ENCODE measurements at places on chromosomes 13 and 19.
A peak's percentile ranks its signal among the peaks of the same experiment; 100 is the strongest.

DNA sequence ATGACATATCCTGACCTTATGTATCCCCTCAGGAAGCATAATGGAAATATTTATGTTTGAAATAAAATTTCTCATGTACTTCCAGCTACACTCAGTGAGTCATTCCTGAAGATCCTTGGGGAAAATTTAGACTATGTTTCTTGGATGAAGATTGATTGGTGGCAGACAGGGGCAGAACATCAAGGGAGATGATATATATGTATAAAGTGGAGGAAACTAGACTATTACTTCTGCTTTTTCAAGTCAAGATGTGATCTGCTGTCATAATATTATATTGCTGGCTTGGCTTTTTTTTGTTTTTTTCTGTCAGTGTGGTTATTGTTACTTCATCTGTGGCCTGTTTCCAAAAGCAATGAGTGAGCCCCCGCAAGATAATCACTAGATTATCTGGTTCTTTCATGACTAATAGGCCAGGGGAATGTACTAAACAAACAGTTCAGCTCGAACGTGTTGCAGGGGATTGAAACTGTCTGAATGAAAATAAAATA lies 87.2 kb upstream of the TNFSF11 start:
- DNase-seq = peak; percentile 55

DNA sequence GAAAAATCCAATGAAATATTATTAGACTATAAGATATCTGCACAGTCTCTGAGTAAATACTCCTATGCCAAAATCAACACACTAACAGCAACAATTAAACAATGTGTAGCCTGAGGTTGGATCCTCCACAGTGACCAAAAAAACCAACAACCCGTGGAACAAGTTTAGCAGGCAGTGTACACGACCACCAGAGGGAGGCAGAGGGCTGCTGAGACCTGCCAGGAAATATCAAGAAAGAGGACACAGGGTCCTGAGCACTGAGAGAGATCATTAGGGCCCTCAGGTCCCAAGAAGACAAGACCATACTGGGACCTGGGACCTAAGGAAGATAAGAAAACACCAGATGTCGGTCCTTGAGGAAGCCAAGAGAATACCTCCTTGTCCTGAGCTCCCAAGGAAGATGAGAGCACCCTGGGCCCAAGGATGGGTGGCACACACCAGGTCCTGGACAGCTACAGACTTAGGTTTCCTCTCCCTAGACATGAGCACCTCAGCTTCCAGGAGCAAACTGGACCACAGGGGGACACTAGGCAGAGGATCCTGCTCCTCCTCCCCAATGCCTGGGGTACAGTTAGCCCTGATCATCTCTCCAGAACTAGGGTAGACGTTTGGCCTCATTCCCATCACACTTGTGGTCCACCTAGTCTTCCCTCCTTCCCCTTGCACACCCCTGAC lies 822 bp upstream of the ZNF274 start:
- DNase-seq = no peak

DNA sequence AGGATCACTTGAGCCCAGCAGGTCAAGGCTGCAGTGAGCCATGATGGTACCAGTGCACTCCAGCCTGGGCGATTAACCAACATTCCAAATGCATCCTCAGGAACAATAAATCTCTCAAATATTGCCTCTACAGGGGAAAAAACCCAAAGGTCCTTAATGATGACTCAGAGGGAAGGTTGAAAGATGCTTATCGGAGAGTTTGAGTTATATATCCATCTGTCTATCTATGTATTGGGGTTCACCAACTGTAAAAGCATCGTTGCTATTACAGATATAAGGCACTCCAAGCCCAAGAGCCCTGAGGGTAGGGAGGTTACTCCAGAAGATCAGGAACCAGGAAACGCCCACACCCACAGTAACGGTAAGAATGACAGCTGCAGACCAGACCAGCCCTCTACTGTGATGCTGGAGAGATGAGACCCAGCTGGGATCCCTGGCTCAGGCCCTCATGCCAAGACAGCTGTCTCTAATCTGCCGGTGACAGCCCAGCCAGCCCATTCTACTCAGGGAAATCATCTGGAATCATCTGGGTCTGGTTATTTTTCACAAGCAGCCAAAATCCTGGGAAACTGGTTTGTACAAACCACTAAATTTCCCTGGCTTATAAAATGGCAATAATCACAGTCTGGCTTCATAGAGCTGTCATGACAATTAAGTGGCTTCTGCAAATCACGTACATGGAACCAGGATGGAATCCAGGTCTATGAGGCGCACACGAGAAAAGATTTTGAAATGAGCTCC lies 23.8 kb downstream of the TEX101 start:
- peak; percentile 90 for DNase-seq

DNA sequence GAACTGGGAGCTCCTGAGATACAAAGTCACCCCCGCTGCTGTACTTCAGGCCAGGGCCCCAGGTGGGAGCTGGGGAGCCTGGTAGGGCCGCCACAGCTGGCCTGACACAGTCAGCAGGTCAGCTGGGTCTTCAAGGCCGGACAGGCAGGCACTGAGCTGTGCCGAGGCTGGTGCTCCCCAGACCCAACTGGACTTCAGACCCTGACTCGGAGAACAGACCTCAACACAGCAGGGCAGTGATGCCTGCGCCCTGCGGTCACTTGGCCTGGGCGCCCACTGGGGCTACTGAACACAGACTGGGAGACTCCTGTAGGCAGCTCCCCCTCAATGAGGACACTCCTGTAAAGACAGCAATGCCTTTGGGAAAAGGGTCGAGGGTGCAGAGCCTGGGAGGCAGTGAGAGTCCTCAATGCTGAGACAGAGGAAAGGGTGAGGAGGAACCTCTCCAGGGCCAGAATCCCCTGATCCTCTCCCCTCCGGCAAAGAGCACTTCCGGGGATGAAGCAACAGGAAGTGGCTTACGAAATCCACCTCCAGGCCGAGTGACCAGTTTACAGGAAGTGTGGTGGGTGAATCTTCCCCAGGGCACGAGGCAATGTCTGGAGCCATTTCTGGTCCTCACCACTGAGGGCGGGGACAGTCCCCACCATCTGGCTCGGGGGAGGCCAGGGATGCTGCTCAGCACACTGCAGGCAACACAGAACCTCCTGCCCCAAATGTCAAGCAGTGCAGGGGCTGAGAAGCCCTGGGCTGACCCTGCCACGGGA lies 40.8 kb upstream of the ISYNA1 start:
- peak; percentile 94 for DNase-seq

DNA sequence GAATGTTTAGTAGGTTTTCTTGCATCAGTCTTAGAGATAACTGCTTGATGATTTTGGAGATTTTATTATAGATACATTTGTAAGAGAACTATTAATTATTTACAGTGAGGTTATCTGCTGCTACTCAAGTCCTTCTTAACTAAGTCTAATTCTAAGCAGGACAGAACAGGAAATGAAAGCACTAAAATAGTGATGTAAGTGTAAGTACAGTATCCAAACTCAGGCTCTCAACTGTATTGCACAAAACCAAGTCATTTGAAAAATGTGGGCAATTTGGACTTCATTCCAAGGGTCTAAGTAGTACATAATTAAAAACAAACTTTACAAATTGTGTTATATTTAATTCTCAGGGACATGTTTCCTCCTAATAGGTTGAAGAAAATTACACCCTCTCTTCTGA lies 417.1 kb downstream of the ITGBL1 start:
- no peak for DNase-seq

- DNase-seq = no peak
Measured at GRCh38 chr13:45184693-45185092, 16.2 kb downstream of the KCTD4 start.

GRCh38 chr19:45791744-45792469 lies 738 bp downstream of the DMWD start:
- no peak for DNase-seq

DNA sequence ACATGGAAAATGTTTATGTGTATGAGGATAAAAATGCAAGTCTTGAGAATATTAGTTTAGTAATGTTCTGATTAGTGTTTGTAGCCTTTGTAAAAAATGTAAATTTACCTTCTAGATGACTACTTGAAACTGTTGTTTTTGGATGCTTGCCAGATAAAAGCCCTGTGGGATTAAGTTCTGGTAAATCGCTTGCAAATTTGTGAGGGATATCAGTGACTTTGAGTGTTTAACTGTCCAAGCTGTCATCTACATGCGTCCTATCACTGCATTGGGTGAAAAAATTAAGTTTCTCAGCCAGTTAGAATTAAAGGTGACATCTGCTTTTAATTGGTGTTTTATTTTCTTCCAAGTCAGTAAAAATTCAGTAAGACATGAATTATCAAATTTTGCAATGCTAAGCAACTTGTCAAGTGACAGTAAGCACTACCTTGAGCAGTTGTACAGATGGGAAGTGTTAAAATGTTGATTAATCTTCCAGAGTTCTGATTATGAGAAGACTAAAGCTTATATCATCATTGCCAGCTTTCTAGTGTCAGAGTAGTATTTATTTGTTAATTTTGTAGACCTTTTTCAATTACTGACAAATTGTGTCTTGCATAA lies 88.0 kb downstream of the PCCA start:
- DNase-seq = no peak

- no peak for DNase-seq
Measured at GRCh38 chr19:49597703-49597974, 6.7 kb downstream of the PRR12 start.

GRCh38 chr19:18736415-18737336 lies 53.2 kb downstream of the CRTC1 start:
- DNase-seq = no peak

- no peak for DNase-seq
Measured at GRCh38 chr19:45790942-45791341, 1.7 kb downstream of the DMWD start.

- DNase-seq = no peak
Measured at GRCh38 chr13:38914070-38914469, 76.6 kb downstream of the STOML3 start.

DNA sequence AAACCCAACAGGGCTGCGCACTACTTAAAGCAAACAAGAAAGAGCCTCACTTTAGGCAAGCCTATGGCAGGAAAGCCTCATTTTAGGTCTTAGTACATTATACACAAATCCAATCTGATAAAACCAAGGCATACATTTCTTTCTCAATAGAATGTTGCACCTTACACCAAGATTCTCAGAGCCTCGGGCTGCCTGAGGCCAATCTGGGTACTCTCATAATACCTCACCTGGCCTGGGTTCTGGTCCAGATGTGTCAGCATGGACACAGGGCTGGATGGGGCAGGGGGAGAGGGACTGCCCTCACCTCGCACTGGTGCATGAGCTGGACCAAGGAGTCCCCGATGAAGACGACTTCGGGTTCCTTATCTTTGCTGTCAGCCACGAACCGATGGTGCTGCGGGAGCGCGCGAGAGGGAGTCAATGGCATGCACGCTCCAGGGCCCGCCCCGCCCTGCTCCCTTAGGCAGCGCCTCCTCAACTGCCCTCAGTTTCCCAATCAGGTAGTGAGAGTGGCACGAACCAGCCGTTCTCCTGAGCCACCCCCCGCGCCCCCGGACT lies at the start of gene PRR19:
Gene PRR19, plus strand, starts transcription at position 487 of the 558 bp plus-strand sequence. CDS start 7,453 bp downstream, outside the sequence.
- DNase-seq = no peak

- peak; percentile 91 for DNase-seq
Measured at GRCh38 chr19:18304458-18305310, 18.2 kb downstream of the LSM4 start.

DNA sequence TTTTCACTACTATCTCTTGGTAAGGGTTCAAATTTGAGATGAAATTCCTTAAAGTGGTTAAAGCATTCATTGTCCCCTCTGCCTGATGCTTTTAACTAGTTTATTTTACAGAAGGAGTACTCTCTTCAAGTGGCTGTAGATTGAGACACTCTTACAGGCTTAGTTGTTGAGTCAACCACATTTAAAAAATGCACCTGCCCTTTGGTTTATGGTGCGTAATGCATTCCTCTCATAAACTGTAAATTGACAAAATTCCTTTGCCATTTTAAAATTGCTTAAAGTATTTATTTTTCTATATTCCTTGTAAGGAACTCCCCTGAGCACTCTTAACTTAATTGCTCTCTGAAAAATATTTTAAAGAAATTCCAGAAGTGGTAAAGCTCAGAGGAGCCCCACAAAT lies 826 bp upstream of the GPC5 start:
- no peak for DNase-seq

DNA sequence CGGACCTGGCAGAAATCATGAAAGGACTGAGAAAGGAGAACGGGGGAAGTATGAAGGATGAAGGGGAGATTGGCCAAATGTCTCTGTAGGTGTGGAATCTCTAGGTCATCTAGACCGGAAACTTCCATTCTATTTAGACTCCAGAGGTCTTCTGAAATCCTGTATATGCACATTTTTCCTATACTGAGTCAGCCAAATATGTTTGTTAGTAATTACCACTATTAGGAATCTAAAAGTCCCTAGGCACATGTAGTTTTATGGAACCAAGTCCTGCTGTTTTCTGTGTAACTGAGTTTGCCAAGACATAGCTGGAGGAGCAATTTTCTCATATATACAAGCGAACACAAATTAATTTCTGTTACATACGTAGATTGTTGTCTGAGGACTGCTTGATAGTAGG lies 498.1 kb downstream of the GPC5 start:
- DNase-seq = no peak

- no peak for DNase-seq
Measured at GRCh38 chr13:51635137-51635878, 51.0 kb downstream of the WDFY2 start.

- peak; percentile 43 for DNase-seq
Measured at GRCh38 chr13:111153977-111154332, 38.8 kb downstream of the ARHGEF7 start.

DNA sequence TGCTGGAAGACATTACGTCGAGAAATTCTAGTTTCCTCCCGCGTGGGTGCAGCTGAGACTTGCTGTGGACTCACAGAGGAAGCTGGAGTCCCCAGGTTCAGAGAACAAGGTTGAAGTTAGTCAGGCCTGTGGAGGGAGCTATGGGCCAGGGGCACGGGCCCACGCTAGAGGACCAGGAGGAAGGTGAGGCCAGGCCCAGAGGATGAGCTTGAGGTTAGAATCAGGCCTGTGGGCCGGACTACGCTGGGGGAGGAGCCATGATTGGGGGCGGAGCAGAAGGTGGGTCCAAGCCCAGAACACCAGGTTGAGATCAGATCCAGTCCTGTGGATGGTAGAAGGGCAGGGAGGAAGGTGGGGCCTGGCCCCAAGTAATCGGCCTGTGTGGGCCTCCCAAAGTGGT lies 32.6 kb downstream of the ZNF846 start:
- DNase-seq = no peak

GRCh38 chr13:60620611-60621395 lies 223.8 kb downstream of the TDRD3 start:
- DNase-seq = peak; percentile 8

GRCh38 chr13:80828759-80829158 lies 487.8 kb upstream of the SPRY2 start:
- no peak for DNase-seq

DNA sequence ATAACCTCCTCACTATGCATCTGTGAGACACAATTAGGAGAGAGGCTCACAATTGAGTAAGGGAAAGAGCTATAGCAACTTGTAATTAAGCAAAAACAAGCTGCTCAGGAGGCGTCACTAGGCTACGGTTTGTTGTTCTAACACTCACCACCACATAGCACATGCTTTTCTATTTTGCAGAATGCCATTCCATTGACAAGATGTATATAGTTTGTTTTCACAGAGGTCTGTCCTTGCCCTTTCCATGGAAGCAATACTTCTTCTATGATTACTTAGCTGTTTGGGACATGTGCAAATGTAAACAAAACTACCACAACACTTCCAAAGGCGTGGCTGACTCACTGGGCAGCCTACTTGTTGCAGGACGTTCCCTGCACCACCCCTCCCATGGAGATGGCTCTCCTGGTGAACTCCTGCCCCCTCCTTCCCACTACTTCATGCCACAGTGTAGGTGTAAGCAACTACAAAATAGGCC lies 33.9 kb upstream of the FAM216B start:
- peak; percentile 86 for DNase-seq
